HTR-8/SVneo (cell line): ENCODE measurements at places on chromosomes 12 and 14.

DNA sequence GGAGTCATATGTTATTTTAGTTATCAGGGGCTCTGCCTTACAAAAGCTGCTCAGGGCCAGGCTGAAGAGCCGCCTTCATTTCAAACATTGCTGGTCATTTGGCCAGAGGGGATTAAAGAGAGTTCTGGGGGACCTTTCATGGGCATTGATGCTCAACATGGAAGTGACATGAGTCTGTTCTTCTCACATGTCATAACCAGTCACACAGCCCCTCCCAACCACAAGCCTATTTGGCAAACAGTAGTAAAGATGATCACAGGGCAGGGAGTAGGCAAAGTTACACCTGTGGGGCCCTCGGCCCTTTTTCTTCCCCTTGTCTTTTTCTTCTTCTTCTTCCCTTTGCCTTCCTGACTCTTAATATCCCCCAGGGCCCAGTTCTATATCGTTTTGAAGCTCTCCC, 33.3 kb downstream of the CFAP54 start:
- DNase-seq, result no peak

- DNase-seq, result no peak
Observed at GRCh38 chr12:1529228-1529861, 65.0 kb downstream of the FBXL14 start.

GRCh38 chr12:89538897-89539296, 13.1 kb upstream of the POC1B start:
- DNase-seq, result no peak

- no peak for DNase-seq
Observed at GRCh38 chr12:80441921-80442320, 2.1 kb upstream of the PTPRQ start.

DNA sequence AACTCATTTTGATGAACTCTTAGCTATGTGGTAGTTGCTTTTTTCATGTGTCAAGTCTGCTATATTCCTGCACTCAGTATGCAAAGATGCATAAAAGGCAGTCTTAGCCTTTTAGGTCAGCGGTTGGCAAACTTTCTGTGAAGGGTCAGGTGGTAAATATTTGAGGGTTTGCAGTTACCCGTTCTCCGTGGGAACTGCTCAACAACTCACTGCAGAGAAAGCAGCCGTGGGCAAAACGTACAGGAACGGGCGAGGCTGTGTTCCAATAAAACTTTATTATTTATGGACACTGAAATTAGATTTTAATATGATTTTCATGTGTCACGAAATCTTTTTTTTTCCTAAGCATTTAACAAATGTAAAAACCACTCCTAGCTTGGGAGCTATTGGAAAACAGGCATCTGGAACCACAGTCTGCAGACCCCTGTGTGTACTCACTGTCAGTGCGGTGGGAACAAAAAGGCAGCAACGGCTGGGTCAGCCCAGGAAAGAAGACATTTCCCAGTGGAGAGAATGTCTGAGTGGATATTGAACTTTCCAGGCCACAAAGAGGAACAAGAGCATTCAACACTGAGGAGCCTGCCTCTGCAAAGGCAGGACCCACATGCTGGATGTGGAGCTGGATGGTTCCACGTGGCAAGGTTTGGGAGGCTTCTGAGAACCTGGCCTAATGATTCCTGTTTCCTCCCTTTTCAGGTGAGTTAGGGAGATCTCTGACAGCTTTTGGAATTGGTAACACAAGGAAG, 3.5 kb upstream of the ACACB start:
- DNase-seq, result no peak

- no peak for DNase-seq
Observed at GRCh38 chr12:30836656-30837445, 82.1 kb upstream of the CAPRIN2 start.

DNA sequence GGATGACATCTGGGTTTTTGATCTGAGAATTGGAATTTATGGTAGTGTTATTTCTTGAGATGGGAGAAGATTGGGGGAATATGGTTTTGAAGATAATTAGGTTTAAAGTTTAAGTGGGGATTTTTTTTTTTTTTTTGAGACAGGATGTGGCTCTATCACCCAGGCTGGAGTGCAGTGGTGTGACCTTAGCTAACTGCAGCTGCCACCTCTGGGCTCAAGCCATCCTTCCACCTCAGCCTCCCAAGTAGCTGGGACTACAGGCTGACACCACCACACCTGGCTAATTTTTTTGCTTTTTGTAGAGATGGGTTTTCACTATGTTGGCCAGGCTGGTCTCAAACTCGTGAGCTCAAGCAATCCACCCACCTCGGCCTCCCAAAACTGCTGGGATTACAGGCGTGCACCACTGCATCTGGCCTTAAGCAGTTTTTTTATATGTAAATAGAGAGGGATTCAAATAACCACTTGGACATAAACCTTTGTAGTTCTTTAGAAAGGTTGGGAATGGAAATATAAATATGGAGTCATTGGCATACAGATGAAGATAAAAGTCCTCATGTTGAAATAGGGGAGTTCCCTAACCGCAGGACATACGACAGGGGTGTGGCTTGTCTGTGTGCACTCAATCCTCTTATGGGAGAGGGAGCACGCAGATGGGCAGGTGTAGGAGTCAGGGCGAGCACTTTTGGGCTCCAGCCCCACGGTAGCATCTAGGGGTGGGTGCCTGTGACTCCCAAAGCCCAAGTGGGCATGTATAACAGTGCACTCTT, 4.7 kb downstream of the LIN52 start:
- no peak for DNase-seq

DNA sequence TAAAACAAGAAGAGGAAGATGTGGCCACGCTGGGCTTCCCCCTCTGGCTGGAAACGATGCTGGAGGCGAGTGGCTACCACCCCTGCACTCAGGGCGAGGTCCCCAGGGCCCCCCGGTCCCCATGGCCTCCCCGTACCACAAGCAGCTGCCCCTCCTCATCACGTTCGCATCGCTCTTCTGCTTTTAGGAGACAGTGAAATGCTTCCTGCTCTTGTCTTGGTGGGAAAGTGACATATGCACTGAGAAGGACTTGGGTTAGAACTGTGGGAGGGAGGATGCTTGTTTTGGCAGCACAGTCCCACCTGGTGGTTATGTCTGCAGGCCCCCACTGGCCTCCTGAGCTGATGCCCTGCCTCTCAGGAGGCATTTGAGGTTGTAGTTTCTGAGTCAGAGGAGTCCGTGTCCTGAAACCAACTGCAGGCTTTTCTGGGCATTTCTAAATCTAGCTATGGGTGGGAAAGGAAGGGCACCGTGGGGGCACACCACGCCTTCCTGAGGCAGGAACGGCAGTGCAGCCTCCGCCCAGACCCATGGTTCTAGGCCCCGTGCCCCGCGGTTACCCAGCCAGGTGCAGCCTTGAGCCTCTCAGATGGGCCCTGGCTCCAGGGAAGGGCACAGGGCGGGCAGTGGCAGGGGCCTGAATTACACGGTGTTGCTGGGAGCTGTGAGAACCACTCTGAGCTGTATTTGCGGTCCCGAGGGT, 139.3 kb downstream of the ADGRD1 start:
- DNase-seq, result no peak

DNA sequence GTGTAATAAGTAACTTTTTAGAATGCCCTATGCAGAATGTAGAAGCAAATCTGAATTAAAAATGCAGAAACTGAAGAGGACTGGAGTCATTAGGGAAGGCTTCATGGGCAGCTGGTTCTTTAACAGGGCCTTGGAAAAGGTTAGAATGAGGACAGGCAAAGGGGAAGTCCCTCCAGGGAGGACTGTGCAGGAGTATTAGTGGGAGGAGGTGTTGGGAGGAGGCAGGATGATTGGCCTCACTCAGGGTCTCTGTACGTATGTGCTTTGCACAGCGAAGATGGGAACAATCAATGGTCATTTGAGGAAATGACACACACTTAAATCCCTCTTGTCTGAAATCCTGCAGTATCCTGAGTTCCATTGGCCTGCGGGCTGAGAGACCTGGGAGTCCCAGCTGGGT, 119.7 kb downstream of the PTCSC3 start:
- no peak for DNase-seq

DNA sequence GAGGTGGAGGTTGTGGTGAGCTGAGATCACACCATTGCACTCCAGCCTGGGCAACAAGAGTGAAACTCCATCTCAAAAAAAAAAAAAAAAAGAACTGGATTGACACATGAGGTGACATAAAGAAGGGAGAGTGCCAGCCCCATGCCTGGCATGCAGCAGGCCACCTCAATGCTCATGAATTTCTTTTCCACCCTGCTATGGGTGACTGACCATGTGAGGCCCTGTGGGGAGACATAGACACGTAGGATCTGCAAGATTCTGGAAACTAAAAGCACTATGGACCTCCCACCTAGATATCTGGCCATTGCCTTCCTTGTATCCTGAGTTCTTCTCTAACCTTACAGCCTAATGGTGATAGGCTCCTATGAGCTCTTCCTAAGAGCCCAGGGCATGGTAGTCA, 5.6 kb upstream of the ACTN1 start:
- DNase-seq, result no peak

- DNase-seq, result no peak
Observed at GRCh38 chr12:94297096-94297699, 148.8 kb downstream of the PLXNC1 start.

DNA sequence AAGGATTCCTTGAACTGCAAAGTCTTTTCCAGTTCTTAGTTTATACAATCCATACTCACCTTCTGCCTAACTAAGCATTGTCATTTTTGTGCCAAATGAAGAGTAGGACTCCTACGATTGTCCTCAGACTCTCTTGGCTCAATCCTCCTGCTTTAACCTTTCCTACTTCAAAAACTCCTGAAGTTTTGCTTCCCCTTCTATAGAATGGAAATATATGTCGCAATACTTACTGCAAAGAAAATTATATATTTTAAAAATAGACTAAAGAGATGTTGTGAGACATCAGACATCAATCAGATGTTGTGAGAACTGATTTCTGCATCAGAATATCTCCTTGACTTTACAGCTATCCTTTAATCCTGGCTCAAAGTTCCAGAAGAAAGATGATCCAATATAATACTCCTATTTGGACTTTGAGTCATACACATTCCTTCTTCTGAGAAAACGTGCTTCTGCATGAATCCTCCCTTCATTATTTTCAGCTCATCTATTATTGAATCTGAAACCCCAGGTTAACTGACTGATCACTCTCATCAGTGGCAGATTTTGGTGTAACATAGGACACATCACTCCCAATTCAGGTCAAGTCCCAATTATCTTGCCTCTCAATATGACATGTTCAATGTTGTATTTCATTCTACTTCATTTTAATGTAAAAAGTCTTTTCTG, 48.8 kb downstream of the A2M start:
- DNase-seq, result no peak

DNA sequence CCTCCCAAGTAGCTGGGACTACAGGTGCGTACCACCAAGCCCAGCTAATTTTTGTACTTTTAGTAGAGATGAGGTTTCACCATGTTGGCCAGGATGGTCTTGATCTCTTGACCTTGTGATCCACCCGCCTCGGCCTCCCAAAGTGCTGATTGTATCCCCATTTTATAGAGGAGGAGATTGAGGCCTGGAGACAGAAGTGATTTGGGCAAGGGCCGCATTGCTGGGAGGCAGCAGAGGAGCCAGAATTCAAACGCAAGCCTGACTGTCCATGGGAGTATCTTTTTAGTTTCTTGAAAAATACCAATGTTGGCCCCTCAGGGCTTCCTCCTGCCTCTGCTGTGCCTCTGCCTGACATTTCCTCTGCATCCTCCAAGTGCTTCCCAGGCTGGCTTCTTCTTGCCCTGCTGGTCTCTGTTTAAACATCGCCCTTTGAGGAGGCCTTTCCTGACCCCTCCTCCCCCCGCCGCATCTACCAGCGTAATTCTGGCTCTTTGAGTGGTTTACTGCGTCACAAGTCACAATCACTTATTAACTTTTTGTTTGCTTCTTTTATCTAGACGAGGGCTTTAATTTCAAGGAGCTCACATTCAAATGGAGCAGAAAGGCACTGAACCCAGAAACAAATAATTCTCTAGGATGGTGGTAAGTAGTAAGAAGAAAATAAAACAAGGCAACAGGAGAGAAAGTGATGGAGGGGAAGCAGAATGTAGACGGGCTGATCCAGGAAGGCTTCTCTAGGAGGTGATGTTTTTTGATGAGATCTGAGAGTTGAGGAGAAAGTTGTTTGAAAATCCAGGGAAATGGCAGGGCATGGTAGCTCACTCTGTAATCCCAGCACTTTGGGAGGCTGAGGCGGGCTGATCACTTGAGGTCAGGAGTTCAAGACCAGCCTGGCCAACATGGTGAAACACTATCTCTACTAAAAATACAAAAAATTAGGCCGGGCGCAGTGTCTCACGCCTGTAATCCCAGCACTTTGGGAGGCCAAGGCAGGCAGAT, 91.0 kb upstream of the MED13L start:
- DNase-seq, result no peak

DNA sequence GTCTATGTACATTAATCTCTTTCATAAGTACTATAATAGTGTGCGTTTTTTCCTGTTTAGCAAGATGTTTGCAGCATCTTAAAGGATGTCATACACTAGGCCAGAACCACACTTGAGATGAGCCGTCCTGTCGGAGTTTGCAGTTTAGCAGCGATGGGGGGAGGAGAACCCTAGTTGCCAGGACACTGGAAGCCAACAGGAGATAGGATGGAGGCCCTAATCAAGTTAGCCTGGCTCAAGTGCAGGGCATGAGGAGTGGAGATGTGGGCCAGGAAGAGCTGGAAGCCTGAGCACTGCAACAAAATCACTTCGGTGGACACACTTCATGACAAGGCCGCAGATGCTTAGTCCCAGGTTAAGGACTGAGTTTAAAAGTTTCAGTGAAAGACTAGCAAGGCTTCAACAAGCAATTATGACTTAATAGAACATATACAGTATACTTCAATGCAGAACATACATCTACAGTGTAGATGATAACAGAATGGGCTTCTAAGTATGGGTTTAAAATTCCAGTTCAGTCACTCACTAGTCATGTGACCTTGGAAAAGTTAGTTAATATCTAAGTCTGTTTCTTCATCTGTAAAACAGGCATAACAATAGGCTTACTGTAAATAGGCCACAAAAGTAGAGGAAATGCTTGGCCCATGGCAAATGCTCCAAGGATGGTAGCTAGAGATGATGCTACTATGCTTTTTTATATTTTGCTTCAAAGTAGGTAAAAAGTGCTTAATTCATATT, 77.1 kb downstream of the PTPN21 start:
- DNase-seq, result no peak

DNA sequence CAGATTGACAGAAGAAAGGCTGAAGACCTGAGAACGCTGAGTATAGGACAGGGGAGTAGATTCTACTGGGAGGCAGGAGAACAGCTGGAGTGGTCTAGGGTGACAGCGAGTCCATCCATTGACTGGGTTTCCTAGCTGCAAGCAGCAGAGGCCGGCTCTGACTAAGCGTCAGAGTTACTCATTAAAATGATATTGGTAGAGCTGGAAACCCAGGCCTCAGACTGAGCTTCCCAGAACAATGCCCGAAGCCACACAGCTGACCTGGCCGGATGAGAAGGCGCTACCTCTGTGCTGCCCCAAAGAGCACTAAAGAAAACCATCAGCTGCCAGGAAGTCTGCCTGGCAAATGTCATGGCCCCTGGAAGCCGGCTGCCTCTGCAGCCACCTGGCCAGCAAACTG, 78.5 kb upstream of the FZD10 start:
- DNase-seq, result no peak
